Left lung (tissue), 14 donors: ENCODE measurements at places on chromosomes 3 and 15. TPM values are rescaled to one million over a fixed set of nuclear protein-coding genes. Genes with fewer than 3 reads are reported as not detected.

DNA sequence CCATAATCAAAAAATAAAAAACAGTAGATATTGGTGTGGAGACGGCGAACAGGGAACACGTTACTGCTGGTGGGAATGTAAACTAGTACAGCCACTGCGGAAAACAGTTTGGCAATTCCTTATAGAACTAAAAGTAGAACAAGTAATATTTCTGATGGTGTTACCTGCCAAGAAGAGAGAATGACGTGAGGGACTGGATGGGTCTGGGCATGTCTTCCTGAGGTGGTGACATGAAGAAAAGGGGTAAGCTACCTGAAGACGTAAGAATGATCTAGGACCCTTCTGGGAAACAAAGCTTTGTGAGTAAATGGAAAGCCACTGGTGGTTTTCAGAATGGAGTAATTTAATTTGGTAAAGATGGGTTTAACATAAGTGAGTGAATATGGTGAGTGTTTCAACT, 19.4 kb upstream of the PLOD2 start:
- DNase-seq = no peak

- no peak for DNase-seq
These were observed 45.0 kb downstream of the SMAD3 start for GRCh38 chr15:67110361-67110781.

GRCh38 chr15:36605604-36606263, 26.3 kb downstream of the CDIN1 start:
- no peak for DNase-seq

The PXK gene
- 33.2 TPM for total RNA-seq

DNA sequence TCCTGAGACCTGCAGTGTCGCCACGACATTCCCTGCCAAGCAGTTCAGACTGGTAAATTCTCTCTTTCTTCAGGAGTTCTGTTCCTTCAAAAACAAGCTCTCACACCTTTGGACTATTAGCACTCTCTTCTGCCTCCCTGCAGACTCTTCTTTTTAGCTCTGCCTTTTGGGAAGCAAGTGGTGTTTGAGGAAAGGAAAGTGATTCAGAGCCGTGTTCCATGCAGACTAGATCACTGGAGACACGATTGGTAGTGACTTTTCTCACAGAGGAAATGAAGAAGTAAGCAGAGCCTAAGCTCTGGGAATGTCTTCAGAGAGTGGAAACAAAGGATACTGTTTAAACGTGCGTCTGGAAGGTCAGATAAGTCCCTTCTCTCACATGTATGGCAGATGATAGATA, 270.6 kb upstream of the TPRG1 start:
- no peak for DNase-seq

- DNase-seq = no peak
These were observed 13.6 kb downstream of the WNT7A start for GRCh38 chr3:13866041-13866965.

The AGTR1 gene
- 7.4 TPM for total RNA-seq

The CP gene
- total RNA-seq = 15.4 TPM

- no peak for DNase-seq
These were observed 25.3 kb downstream of the ZNF106 start for GRCh38 chr15:42465520-42466259.

DNA sequence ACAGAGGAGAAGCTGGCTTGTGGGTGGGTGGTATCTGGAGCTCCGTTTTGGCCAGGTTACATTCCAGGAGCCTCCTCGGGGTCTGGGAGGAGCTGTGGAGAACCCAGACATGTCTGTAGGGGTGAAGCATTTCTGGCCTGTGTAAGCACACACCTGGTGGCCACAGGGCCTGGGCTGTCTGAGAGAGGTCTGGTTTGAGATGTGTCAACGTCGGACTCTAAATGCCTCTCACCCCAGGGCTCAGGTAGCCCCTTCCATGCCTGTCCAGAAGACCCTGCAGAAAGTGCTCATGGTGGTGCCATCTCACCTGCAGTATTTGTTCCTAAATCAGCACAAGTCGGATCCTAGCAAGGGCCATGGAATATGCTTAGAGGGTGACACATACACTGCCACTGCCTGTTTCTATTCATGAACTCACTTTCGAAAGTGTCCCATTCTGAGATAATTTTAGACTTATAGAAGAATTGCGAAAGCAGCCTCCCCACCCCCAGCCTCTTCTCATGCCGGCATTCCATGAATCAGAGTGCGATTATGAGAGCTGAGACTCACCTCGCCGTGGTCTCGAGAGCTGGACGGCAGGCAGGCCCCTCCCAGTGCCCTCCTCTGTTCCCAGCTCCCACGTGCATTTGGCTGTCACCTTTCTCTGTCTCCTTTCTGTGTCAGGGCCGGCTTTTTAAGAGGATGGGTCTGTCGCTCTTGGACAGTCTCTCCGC, 63.7 kb downstream of the KLF15 start:
- DNase-seq = no peak

The GOLGA6A gene
- not detected for total RNA-seq
